Mammary epithelial cell (primary cell): ENCODE measurements at places on chromosomes 1 and 21. TPM values are rescaled to one million over a fixed set of nuclear protein-coding genes. Genes with fewer than 3 reads are reported as not detected.

Gene NTRK1
- not detected for polyA plus RNA-seq

Gene PCSK9
- 52.1 TPM for polyA plus RNA-seq

Gene SMIM1
- polyA plus RNA-seq, result 0.59 TPM

Gene CFH
- polyA plus RNA-seq, result 1.3 TPM

Gene FCGR1A
- polyA plus RNA-seq, result not detected

Gene MOV10
- 65.2 TPM for polyA plus RNA-seq

Gene DSCAM
- polyA plus RNA-seq, result 3.6 TPM

Gene NBPF20
- 3.9 TPM for polyA plus RNA-seq

Gene CLCA4
- 0.34 TPM for polyA plus RNA-seq

Gene BMP8B
- polyA plus RNA-seq, result 0.06 TPM

Gene TMEM61
- 0.78 TPM for polyA plus RNA-seq

Gene VSIG8
- not detected for polyA plus RNA-seq

Gene HPCAL4
- 0.02 TPM for polyA plus RNA-seq

Gene KCNT2
- not detected for polyA plus RNA-seq

Gene RAD54L
- 10.5 TPM for polyA plus RNA-seq

Gene RGS8
- not detected for polyA plus RNA-seq

Gene ZBTB8B
- polyA plus RNA-seq, result 0.01 TPM

Gene COQ8A
- polyA plus RNA-seq, result 8.7 TPM

Gene LYPD8
- polyA plus RNA-seq, result not detected

Gene KCNJ10
- not detected for polyA plus RNA-seq

Gene RHBDL2
- 3.2 TPM for polyA plus RNA-seq

Gene CYP4X1
- polyA plus RNA-seq, result 0.22 TPM

Gene FAM72C
- 1.0 TPM for polyA plus RNA-seq

Gene ZBTB21
- 6.7 TPM for polyA plus RNA-seq

Gene OPTC
- polyA plus RNA-seq, result not detected

Gene DNM3
- 3.1 TPM for polyA plus RNA-seq

Gene HCN3
- 3.0 TPM for polyA plus RNA-seq

Gene SH2D2A
- 1.8 TPM for polyA plus RNA-seq

Gene C1orf167
- not detected for polyA plus RNA-seq

Gene RAP1GAP
- polyA plus RNA-seq, result 0.31 TPM

Gene UBASH3A
- not detected for polyA plus RNA-seq

Gene RGSL1
- polyA plus RNA-seq, result not detected

Gene VWA1
- polyA plus RNA-seq, result 4.2 TPM

Gene F3
- polyA plus RNA-seq, result 703 TPM

Gene GBP6
- 4.6 TPM for polyA plus RNA-seq

Gene C4BPA
- polyA plus RNA-seq, result not detected

Gene S100A2
- polyA plus RNA-seq, result 15,689 TPM

Gene MAEL
- not detected for polyA plus RNA-seq

Gene OLFML2B
- polyA plus RNA-seq, result 0.02 TPM

Gene GBP7
- polyA plus RNA-seq, result not detected

Gene FCRL6
- polyA plus RNA-seq, result not detected

Gene FCRLA
- polyA plus RNA-seq, result 3.5 TPM

Gene GFI1
- 0.43 TPM for polyA plus RNA-seq

Gene PLXNA2
- 11.5 TPM for polyA plus RNA-seq

Gene SPRR2E
- polyA plus RNA-seq, result not detected

Gene IL19
- not detected for polyA plus RNA-seq

Gene CFAP298
- polyA plus RNA-seq, result 29.9 TPM

Gene UBL4B
- not detected for polyA plus RNA-seq
